ENCODE measurements at places on chromosomes 5 and 9. TPM values are rescaled to one million over a fixed set of nuclear protein-coding genes. Genes with fewer than 3 reads are reported as not detected.

The PLPP6 gene
- 5.6 TPM for total RNA-seq

The ADAMTSL2 gene
- total RNA-seq = 1.2 TPM

The RBM18 gene
- total RNA-seq = 9.8 TPM

The SLC34A1 gene
- total RNA-seq = not detected

The NXNL2 gene
- 2.5 TPM for total RNA-seq

The ISL1 gene
- total RNA-seq = not detected

The CSF2 gene
- total RNA-seq = 0.38 TPM

The C5orf47 gene
- total RNA-seq = not detected
